ENCODE measurements at places on chromosomes 2 and 18.

GRCh38 chr2:45664635-45665261 lies 13.3 kb downstream of the PRKCE start:
- H3K27me3 ChIP-seq, result no peaks in the 10 kb centered on the region
- no peak for DNase-seq
- H3K27ac ChIP-seq, result no peak overlapping the region
- H3K4me1 ChIP-seq, result peaks cover 12% of the 10 kb centered on the region
- H3K36me3 ChIP-seq, result no peaks in the 10 kb centered on the region

DNA sequence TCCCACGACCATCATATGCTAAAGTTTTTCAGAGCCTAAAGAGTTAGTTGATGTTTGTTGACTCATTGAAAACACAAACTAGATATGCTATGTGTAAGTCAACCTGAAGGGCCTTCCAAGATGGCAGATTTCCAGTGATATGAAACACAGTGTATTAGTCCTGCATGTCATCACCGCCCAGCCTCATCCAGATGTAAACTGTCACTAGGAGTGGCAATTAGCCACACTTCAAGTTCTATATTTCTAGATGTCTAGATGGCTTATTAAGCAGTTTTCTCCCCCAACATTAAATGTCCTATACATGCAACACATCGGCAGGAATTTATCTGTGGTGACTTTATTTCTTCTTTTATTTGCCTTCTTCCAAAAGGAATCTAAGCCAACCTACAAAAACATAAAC lies 444.1 kb upstream of the SMIM21 start:
- DNase-seq, result no peak
- H3K4me1 ChIP-seq, result no peaks in the 10 kb centered on the region
- H3K27ac ChIP-seq, result no peak overlapping the region
- H3K27me3 ChIP-seq, result peaks cover 9% of the 10 kb centered on the region
- H3K36me3 ChIP-seq, result no peaks in the 10 kb centered on the region

DNA sequence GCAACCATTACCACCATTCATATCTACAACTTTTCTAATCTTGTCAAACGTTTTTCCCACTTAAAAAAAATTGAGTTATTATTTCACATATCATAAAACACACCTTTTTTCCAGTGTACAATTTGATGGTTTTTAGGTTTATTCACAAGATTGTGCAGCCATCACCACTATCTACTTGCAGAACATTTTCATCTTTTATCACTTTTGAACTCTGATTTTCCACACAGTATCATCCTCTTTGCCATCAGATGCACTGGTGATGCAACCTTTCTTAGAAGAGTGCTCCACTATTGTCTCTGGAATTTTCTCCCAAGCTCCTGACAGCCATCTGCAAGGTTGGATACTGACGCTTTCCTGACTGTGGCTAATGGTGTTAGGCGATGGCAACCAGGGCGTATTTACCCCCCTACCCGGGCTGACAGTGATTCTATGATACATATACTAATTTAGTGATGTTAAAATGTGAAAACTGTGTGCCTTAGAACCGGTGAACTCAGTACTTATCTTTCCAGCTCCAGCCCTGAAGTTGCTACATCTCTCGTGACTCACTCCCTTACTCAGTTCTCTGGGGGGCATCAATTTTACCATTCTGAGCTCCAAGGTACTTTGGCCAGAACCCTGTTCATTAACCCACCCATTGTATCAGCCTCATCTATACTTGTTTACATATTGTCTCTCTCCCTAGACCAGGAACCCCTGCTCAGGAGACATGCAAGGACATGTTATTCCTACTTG lies 105.4 kb upstream of the SPRED2 start:
- no peaks in the 10 kb centered on the region for H3K27me3 ChIP-seq
- no peak for DNase-seq
- no peak overlapping the region for H3K27ac ChIP-seq
- H3K4me1 ChIP-seq, result no peaks in the 10 kb centered on the region
- no peak overlapping the region for H3K4me3 ChIP-seq

GRCh38 chr2:198187841-198188240 lies 383.4 kb downstream of the PLCL1 start:
- no peak overlapping the region for H3K27ac ChIP-seq
- DNase-seq, result no peak

DNA sequence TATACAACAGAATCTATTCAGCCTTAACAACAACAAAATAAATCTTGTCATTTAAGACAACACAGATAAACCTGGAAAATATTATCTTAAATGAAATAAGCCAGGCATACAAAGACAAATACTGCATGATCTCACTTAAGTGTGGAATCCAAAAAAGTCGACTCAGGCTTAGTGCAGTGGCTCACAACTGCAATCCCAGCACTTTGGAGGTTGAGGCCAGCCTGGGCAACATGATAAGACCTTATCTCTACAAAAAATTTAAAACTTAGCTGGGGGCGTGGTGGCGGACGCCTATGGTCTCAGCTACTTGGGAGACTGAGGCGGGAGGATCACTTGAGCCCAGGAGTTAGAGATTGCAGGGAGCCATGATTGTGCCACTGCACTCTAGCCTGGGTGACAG lies 75.2 kb upstream of the RNU4ATAC start:
- H3K36me3 ChIP-seq, result peaks cover 64% of the 10 kb centered on the region
- no peaks in the 10 kb centered on the region for H3K4me1 ChIP-seq
- H3K27me3 ChIP-seq, result no peaks in the 10 kb centered on the region
- H3K27ac ChIP-seq, result no peak overlapping the region
- H3K4me3 ChIP-seq, result no peak overlapping the region
- no peak for DNase-seq

- peak; percentile 46 for DNase-seq
- H3K27ac ChIP-seq, result peak overlapping the region; percentile 81
- H3K36me3 ChIP-seq, result no peaks in the 10 kb centered on the region
- H3K4me1 ChIP-seq, result peaks cover 44% of the 10 kb centered on the region
- H3K4me3 ChIP-seq, result peak overlapping the region; percentile 18
- H3K27me3 ChIP-seq, result no peaks in the 10 kb centered on the region
Measured at GRCh38 chr18:46917803-46918600, 600 bp downstream of the KATNAL2 start.

DNA sequence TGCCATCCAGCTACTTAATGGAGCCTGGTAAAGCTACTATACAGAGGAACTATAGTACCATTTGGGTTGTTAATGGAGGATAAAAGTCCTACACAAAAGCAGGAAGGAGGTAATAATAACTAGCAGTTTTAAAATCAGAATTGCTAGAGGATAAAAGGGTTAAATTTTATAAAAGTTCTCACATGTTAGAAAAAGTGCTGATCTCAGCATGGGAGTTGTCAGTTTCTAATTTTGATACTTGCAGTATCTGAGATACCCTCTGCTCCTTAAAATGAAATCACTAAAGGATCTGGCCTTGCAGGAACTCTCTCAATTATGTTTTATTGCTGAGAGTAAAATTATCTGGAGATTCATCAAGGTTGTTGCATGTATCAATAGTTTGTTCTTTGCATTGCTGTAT lies 272.2 kb upstream of the GYPC start:
- H3K27me3 ChIP-seq, result no peaks in the 10 kb centered on the region
- no peaks in the 10 kb centered on the region for H3K4me1 ChIP-seq
- no peak overlapping the region for H3K27ac ChIP-seq
- no peaks in the 10 kb centered on the region for H3K36me3 ChIP-seq

- DNase-seq, result no peak
- H3K4me1 ChIP-seq, result no peaks in the 10 kb centered on the region
- H3K27me3 ChIP-seq, result no peaks in the 10 kb centered on the region
- no peaks in the 10 kb centered on the region for H3K36me3 ChIP-seq
Measured at GRCh38 chr2:109438773-109439389, 174.9 kb downstream of the SEPTIN10 start.

GRCh38 chr2:212914392-212914791 lies 237.0 kb downstream of the IKZF2 start:
- no peaks in the 10 kb centered on the region for H3K36me3 ChIP-seq
- peaks cover 50% of the 10 kb centered on the region for H3K4me1 ChIP-seq
- no peaks in the 10 kb centered on the region for H3K27me3 ChIP-seq
- H3K4me3 ChIP-seq, result no peak overlapping the region
- DNase-seq, result no peak
- peak overlapping the region; percentile 57 for H3K27ac ChIP-seq

- H3K27ac ChIP-seq, result no peak overlapping the region
- H3K27me3 ChIP-seq, result no peaks in the 10 kb centered on the region
- no peaks in the 10 kb centered on the region for H3K36me3 ChIP-seq
- no peak for DNase-seq
Measured at GRCh38 chr2:59589881-59590280, 963.6 kb downstream of the BCL11A start.

- no peak overlapping the region for H3K27ac ChIP-seq
- H3K4me1 ChIP-seq, result no peaks in the 10 kb centered on the region
- H3K27me3 ChIP-seq, result no peaks in the 10 kb centered on the region
Measured at GRCh38 chr18:47985866-47986265, 55.4 kb upstream of the SMAD2 start.

GRCh38 chr18:35050028-35050546 lies 8.9 kb downstream of the MAPRE2 start:
- peak overlapping the region; percentile 0 for H3K27ac ChIP-seq
- H3K4me1 ChIP-seq, result peaks cover 37% of the 10 kb centered on the region
- no peak for DNase-seq
- H3K27me3 ChIP-seq, result no peaks in the 10 kb centered on the region
- H3K4me3 ChIP-seq, result no peak overlapping the region

DNA sequence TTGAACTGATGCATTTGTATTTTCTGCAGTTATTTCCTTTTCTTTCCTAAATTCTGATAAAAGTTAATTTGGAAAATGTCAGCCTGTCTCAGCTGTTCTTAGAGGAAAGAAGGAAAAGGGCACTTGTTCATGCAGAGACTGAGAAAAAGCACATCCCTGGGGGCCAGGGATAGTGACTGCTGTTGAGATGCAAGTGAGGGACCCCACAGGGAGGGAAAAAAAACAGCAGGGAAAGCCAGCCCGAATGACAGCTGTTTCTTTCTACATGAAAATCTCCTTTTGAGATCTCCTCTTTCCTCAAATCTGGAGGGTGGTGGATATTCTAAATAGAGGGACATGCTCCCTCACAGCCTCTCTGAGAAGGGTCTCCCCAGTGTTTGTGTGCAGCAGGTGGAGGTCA lies 14.0 kb upstream of the MTA3 start:
- H3K4me3 ChIP-seq, result no peak overlapping the region
- no peak overlapping the region for H3K27ac ChIP-seq
- no peaks in the 10 kb centered on the region for H3K36me3 ChIP-seq
- H3K27me3 ChIP-seq, result no peaks in the 10 kb centered on the region
- no peaks in the 10 kb centered on the region for H3K4me1 ChIP-seq

- H3K4me1 ChIP-seq, result no peaks in the 10 kb centered on the region
- no peak for DNase-seq
Measured at GRCh38 chr18:10252494-10252893, 201.9 kb upstream of the APCDD1 start.

DNA sequence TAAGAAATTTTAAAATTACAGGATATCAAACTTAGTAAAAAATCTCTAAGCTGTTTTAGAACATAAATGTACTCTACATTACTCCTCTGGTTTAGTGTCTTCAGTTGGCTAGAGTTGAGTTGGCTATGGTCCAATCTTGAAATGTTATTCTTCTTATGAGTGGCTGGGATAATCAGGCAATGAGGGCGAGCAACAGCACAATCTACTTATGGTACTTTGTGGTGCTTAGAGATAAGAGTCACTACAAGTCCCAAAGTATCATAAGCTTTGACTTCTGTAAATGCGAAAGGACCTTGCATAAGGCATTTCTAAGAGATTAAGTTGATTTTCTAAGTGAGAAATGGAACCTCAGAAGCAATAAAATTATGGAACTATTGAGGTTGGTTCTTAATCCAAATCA lies 361.7 kb downstream of the GPD2 start:
- H3K4me3 ChIP-seq, result no peak overlapping the region
- no peak for DNase-seq
- peaks cover 20% of the 10 kb centered on the region for H3K4me1 ChIP-seq
- no peak overlapping the region for H3K27ac ChIP-seq
- no peaks in the 10 kb centered on the region for H3K36me3 ChIP-seq

DNA sequence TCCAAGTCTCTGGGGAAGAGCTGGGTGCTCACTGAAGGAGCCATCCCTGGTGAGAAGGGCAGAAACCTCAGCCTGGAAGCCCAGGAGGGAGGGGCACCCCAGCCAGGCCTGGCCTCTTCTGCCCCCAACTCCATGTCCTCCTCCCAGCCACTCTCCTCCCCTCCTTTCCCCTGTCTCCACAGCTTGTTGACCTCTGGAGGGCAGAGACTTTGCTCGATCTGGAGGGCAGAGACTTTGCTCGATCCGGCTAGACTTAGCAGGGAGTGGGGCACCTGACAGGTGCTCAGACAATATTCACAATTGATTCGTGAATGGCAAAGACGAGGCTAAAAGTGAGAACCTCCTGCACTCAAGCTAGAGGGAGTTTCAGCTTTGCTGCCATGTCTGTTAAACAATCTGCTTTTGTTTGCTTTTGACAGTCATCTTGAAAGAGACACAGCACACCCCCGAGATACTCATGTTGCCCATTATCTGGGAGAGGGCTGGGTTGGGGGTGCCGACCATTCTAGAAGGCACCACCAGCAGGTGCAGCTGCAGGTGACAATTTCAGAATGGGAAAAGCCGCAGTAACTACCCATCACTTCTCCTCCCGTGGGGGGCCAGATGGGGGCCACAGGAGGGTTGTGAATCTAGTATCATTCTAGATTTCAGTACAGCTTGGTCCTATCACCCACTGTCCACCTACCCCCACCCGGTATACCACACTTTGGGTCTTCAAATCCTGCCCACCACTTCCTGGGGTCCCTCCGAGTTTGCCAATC lies 54.8 kb downstream of the DNMT3A start:
- no peak overlapping the region for H3K4me3 ChIP-seq
- H3K27me3 ChIP-seq, result no peaks in the 10 kb centered on the region
- H3K4me1 ChIP-seq, result peaks cover 21% of the 10 kb centered on the region

DNA sequence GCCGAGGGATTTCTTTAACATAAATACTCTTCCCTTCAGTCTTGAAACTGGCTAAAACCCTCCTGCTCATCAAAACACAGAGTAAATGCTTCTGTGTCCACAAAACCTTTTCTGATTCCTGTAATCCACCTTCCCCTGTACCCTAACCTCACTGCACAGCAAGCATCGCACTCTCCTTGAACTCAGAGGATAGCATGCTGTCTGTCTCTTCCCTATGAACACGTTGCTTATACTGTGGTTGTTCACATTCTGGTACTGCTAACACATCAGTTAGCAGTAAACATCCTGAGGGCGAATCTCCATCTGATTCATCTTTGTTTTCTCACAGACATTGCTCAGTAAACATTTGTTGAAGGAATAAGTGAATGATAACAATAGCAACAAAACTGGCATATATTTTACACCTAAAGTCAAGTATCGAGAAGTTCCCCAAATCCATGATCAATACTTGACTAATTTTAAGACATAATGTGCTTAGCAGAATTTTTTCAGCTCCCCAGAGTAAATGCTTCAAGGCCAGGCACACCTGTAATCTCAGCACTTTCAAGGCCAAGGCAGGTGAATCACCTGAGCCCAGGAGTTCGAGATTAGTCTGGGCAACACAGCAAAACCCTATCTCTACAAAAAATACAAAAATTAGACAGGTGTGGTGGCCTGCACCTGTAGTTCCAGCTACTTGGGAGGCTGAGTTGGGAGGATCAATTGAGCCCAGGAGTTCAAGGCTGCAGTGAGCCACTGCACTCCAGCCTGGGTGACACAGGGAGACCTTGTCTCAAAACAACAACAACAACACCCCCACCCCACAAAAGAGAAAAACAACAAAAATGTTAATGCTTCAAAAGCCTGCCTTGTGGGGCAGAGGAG lies 45.6 kb upstream of the LPIN2 start:
- H3K27me3 ChIP-seq, result no peaks in the 10 kb centered on the region
- no peaks in the 10 kb centered on the region for H3K36me3 ChIP-seq
- H3K27ac ChIP-seq, result peak overlapping the region; percentile 72
- peaks cover 39% of the 10 kb centered on the region for H3K4me1 ChIP-seq
- no peak overlapping the region for H3K4me3 ChIP-seq

- DNase-seq, result no peak
- no peaks in the 10 kb centered on the region for H3K36me3 ChIP-seq
- no peak overlapping the region for H3K27ac ChIP-seq
- no peaks in the 10 kb centered on the region for H3K27me3 ChIP-seq
- H3K4me1 ChIP-seq, result no peaks in the 10 kb centered on the region
Measured at GRCh38 chr2:230930149-230930780, 5.2 kb upstream of the GPR55 start.

- no peak for DNase-seq
- peaks cover 9% of the 10 kb centered on the region for H3K36me3 ChIP-seq
- no peak overlapping the region for H3K27ac ChIP-seq
Measured at GRCh38 chr2:148338541-148338940, 306.0 kb upstream of the EPC2 start.

All from DND-41 (cell line).